NCI-H1417 treated with DMSO at 0.1 percent for 48 hours (cell line): ENCODE measurements at places on chromosomes 3 and 15.

DNA sequence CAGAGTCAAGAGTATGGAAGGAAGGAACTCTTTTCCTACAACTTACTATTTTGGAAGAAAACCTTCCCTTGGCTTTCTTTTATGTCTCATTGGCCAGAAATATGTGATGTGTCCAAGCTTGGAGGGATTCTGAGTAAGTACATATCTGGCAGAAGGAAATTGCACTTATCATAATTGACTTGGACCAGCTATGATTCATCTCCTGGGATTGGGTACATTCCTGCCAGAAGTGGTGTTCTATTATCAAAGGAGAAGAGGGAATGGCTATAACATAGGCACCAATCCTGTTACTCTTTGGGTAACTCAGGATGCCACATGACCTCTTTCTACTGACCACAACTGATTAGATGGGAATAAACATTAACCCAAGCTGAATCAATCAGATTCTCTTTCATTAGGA lies 13.5 kb upstream of the DAZL start:
- no peak for DNase-seq

DNA sequence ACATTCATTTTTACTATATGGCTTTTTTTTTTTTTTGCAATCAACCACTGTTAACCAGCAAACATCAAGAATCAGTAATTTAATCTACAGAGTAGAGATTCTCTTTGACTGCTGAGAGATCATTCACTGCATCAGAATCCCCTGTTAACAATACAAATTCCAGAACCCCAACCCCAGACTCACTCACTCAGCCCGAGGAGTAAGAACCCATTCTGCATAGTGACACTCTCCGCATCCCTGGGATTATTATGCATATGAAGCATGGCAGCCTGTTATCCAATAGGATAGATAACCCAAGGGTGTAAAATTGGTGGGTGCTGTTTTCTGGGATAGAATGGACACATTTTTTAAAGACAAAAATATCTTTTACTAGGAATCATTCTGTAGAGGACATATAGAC lies 76.3 kb upstream of the CCDC39 start:
- no peak for DNase-seq

- DNase-seq, result no peak
Measured at GRCh38 chr15:68204776-68205557, at the start of gene CALML4. TSS of gene CALML4 (minus strand) at chr15:68205332. CDS start at chr15:68205247, 85 bp downstream.

DNA sequence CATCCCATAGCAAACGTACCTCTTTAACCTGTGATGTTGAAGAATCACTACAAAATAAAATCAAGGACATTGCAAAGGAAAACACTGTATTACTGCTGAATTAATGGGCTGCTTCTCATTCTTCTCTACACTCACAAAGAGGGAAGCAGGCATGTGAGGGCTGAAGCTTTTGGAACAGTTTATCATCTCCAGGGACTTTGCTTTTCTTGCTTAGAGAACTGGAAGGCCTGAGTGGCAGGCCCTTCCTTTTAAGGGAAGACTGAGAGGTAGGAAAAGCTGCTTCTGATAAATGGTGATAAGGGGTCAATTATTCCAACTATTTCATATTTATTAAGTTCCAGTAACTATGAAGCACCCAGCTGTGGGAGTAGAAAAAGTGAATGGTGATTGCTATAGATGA lies 649.6 kb downstream of the NTRK3 start:
- DNase-seq, result no peak

- DNase-seq, result no peak
Measured at GRCh38 chr15:55475842-55476241, 32.2 kb downstream of the DNAAF4 start.

DNA sequence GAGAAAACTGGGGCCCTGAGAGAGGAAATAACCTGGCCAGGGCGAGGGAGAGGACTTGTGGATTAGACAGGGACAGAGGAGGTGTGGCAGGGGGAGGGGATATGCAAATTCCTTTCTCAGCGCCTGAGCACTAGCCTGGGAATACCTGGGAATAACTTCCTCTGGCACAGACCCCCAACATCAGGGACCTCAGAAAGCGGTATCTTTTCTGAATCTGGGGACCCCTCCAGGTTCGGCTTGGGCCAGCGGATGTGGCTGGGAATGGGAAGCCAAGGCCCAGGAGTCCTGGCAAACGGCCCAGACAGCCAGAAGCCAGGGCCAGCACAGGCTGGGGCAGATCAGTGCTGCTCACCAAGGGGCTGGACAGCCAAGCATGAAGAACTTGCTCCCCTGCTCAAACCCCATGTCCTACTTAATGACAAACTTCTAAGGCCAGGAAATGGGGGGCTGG lies 9.2 kb upstream of the ACSBG1 start:
- DNase-seq, result no peak

GRCh38 chr15:98804057-98804380 lies 155.7 kb downstream of the IGF1R start:
- DNase-seq, result no peak

- DNase-seq, result no peak
Measured at GRCh38 chr15:85551221-85551832, 170.9 kb downstream of the AKAP13 start.

DNA sequence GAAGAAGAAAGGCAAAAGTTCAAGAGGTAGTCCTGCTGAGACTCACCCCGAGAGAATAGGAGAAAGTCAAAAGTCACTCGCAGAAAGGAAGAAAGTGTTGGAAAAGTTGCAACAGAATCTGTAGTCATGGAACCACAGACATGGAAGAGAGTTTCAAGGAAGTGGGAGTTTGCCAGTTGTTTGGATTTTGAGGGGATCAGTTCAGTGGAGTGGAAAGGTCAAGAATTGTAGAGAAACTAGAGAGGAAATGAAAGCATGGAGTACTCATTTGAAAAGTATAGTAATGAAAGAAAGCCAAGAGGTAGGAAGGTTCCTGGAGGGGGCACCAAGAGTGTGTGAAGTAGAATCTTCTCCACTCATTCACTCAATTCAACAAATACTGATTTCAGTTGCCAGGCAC lies 34.7 kb downstream of the SPTSSB start:
- DNase-seq, result no peak
